Common myeloid progenitor, CD34-positive (primary cell): ENCODE measurements at places on chromosomes 7 and 10.

- no peaks in the 10 kb centered on the region for H3K36me3 ChIP-seq
- no peak for DNase-seq
- H3K4me1 ChIP-seq: no peaks in the 10 kb centered on the region
- H3K4me3 ChIP-seq: no peak overlapping the region
- H3K27me3 ChIP-seq: no peaks in the 10 kb centered on the region
Measured at GRCh38 chr7:8923164-8923806, 489.9 kb downstream of the NXPH1 start.

GRCh38 chr7:40500219-40500618 lies 365.4 kb downstream of the SUGCT start:
- H3K27ac ChIP-seq: no peak overlapping the region
- H3K27me3 ChIP-seq: no peaks in the 10 kb centered on the region
- DNase-seq: no peak
- peaks cover 4% of the 10 kb centered on the region for H3K4me1 ChIP-seq
- no peaks in the 10 kb centered on the region for H3K36me3 ChIP-seq
- no peak overlapping the region for H3K4me3 ChIP-seq

DNA sequence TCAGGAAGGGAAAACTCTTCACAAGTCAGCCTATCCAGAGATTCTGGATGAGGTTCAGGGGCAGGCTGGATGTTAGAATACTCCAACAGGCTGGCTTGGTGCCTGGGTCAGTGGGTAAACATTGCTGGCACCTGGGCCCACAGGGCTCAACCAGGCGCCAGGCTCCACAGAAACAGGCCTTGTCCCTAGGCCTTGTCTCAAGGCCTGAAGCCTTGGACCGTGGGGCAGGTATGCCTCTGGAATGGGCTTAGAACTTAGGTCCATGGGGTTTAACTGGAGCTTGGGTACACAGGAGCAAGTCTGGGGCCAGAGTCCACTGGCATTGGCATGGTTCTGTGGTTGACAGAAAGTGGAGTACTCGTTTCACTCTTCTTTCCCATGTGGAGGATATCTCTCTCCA lies 263.0 kb upstream of the ETV1 start:
- DNase-seq: no peak
- H3K27ac ChIP-seq: no peak overlapping the region
- H3K4me1 ChIP-seq: no peaks in the 10 kb centered on the region
- no peaks in the 10 kb centered on the region for H3K27me3 ChIP-seq

DNA sequence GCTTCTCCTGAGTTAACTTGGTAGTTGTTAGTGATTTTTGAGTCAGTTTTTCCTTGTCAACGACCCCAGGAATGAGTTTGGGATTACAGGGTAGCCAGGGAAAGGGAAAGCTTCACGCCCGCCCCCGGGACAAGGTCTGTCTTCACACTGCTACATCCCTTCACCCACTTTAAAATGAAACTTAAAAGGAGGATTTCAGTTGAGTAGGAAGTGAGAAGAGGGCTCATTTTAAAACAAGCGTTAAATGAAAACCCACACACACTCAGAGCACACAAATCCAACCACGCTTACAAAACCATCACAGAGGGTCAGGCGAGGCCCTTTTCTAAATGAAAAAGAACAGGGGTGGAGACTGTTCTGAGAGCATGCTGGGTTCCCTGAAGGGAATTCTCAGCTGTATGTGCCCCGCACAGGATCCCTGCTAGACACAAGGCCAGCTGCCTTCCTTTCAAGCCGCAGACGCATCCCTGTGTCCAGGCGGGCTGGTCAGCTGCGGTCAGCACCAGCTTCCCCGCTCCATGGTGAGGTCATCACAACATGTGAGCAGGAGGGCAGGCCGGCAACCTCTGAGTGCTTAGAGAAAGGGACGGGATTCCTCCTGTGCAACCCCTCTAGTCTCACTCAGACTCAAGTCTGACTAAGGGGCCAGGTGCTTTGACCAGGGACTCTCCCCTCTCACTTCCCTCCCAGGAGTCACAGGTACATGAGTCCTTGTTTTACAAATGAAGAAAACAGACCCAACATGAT lies 111.8 kb downstream of the EGFR start:
- no peak for DNase-seq
- H3K36me3 ChIP-seq: no peaks in the 10 kb centered on the region
- H3K27me3 ChIP-seq: no peaks in the 10 kb centered on the region
- H3K4me1 ChIP-seq: no peaks in the 10 kb centered on the region

DNA sequence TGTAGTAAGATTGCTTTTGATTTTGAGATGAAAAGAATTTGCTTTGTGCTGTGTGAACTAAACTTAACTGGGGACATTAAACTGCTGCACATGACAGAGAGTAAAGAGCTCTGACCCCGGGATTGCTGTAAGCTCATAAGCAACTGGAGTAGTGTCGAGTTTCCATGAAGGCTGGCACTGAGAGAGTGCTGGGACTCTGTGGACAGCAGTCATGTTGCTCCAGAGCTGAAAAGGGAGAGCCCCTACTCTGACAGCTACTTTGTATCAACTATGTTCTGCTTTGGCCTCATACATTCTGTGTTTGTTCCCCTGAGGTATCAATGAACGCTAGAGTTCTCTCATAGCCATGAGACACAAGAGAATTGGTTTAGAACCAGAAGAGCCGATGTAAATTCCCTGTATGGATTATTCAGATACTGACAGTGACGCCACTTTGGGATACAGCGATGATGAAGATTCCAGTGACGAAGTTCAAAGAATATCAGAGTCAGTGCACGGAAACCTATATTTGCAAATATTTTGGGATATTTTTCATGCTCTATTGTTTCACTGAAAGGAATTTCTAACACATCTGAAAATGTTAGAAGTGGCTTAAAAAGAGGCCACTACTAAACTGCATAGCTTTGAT lies 185.9 kb upstream of the DKK1 start:
- H3K4me3 ChIP-seq: no peak overlapping the region
- no peak overlapping the region for H3K27ac ChIP-seq
- no peaks in the 10 kb centered on the region for H3K4me1 ChIP-seq
- H3K36me3 ChIP-seq: no peaks in the 10 kb centered on the region
- H3K27me3 ChIP-seq: no peaks in the 10 kb centered on the region

DNA sequence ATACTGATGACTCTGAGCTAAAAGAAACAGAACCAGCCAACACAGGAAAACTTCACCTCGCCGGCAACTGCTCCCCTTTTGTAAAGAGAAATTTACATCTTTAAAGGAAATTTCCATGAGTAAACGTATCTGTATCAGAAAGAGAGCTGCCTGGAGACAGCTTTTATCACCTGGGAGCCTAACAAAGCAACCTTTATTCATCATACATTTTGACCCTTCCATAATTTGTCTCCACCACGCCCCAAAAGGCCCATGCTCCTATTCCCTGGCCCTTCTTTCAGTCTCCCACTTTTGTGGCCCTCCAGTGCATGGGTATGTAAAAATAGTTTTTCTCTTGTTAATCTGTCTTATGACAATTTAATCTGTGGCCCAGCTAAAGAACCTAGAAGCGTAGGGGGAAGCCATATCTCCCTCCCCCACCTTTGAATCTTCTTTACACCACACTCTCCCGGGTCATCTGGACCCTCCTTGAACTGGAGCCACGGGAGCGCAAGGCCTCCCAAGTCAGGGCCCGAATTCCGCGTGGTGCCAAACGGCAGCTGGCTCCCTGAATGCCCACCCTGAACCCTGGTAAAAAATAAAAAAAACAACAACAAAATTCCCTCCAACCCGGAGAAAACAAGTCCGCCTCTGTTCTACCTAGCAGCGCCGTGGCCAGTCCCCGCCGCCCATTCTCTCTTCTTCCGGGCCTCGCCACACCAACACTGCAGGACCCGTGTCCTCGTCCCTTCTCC lies 15.4 kb upstream of the FKBP9 start:
- DNase-seq: peak; percentile 25
- peak overlapping the region; percentile 70 for H3K27ac ChIP-seq
- no peaks in the 10 kb centered on the region for H3K36me3 ChIP-seq
- peaks cover 27% of the 10 kb centered on the region for H3K4me1 ChIP-seq
- peak overlapping the region; percentile 73 for H3K4me3 ChIP-seq
- H3K27me3 ChIP-seq: no peaks in the 10 kb centered on the region

- peaks cover 31% of the 10 kb centered on the region for H3K4me1 ChIP-seq
- no peaks in the 10 kb centered on the region for H3K36me3 ChIP-seq
- no peak overlapping the region for H3K27ac ChIP-seq
Measured at GRCh38 chr7:129066290-129067131, 11.6 kb upstream of the TNPO3 start.
